ENCODE measurements at places on chromosomes 5 and 9. TPM values are rescaled to one million over a fixed set of nuclear protein-coding genes. Genes with fewer than 3 reads are reported as not detected.

DNA sequence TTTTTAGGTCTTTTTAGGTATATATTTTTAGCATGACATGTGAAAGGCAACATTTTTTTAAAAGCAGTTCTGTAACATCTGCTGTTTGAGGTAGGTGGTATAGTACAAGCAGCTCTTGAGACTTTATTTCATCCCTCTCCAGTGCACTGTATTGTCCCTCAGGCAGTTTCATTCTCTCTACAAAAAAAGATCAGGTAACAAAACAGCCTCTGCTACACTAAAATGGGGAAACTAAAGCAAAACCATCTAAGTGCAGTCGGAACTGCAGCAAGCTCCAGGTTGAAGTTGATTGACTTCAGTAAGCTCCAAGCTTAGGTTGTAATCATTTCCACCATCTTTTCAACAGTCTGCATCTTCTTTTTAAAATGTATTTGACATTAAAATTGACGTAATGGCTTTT is 195.6 kb downstream of the DEPDC1B start:
- DNase-seq, result no peak
- no peak overlapping the region for H3K27ac ChIP-seq
- no peaks in the 10 kb centered on the region for H3K27me3 ChIP-seq
- no peak overlapping the region for H3K4me3 ChIP-seq
- H3K4me1 ChIP-seq, result no peaks in the 10 kb centered on the region

DNA sequence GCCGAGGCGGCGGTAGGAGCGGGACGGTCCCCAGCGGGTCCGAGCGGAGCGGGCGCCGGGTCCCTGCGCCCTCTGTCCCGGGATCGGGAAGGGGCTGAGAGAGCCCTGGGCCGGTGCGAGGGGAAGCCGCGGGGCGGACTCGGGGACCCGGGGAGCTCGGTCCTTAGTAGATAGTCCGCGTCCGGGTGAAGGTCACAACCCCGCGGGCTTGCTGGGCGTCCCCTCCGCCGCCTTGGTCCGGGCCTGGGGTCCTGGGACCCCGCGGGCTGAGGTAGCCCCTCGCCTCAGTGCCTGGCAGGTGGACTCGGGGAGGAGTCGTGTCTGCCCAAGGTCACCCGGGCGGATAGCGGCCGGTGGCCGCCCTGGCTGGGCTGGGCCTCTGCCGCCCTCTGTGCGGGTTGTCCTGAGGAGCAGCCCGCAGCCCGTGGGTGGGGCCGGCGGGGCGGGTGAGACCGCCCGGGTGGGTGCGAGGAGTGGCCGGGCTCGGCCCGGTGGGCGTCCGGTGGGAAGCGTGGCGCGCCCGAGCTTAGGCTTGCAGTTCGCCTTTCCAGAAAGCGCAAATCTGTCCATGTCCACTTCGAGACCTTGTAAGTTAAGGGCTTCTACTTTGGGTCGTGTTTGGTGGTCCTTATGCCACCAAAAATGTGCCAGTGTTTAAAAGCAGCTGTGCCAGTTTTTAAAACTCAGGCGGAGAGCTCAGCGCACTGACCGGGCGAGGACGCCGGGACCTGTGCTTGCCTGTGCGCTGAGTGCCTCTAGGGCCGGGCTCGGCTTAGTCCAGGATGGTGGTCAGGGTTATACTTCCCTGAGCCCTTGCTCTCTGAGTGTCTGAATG is 554 bp downstream of the SDHA start:
- H3K27ac ChIP-seq, result peak overlapping the region; percentile 93
- no peaks in the 10 kb centered on the region for H3K27me3 ChIP-seq
- H3K4me3 ChIP-seq, result peak overlapping the region; percentile 98
- peak; percentile 66 for DNase-seq
- peaks cover 32% of the 10 kb centered on the region for H3K4me1 ChIP-seq
- no peaks in the 10 kb centered on the region for H3K36me3 ChIP-seq

DNA sequence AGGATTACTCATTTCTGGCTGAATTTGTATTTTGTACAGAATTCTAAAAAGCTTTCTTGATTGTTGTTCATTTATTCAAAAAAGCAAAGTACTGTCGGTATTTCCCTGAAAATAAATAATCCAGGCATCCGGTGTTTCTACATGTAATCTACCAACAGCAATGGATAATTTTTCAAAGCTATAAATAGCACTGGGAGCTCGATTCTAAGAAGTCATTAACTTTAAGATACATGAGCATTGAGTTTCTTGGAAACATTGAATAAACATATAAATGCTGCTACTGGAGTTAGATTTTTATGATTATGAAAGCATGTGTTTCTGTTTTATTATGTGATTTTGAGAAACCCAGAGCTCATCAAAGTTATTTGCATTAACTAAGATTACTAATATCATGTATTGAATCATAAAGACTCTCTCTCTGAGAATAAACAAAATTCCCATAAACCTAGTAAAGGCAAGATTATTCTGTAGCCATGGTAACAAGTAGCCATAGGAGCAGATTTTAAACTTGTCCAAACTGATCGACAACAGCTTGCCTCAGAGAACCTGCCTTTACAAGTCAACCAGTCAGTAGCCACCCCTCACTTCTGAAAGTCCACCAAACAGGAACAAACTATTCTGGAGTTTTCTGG is 197.0 kb downstream of the DRD1 start:
- no peak overlapping the region for H3K27ac ChIP-seq
- no peaks in the 10 kb centered on the region for H3K27me3 ChIP-seq
- H3K4me3 ChIP-seq, result no peak overlapping the region
- no peaks in the 10 kb centered on the region for H3K36me3 ChIP-seq
- no peaks in the 10 kb centered on the region for H3K4me1 ChIP-seq

DNA sequence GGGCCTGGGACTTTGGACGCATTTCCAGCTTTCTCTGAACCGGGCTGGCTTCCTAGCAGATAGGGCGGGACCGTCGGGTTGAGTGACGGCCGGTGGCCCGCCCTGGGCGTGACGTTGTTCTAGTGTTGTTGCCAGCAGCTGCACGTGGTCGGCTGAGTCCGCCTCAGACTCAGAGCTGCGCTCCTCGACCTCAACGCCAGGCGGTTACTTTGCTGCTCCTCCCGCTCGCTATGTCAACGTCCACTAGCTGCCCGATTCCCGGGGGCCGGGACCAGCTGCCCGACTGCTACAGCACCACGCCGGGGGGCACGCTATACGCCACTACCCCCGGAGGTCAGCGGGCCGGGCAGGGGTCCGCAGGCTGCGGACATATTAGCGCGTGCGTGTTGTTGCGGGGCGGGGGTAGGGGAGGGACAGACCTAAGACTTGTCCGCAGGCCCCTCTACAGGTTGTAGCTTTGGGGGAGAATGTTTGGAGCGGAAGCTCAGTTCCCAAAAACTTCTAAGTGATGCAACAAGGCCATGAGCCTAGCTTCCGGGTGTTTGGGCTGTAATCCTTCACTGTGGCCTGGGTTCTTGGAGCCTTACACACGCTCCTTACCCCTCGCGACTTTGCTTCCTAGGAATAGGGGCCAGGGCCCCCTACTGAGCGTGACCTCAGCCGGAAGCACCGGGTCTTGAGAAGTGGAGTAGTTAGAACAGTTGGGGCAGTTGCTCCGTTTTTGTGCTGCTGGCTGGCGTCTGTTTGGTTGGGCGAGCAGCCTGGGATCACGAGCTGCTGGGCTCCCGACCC is at the start of gene EIF4EBP3:
EIF4EBP3 (plus strand) TSS at position 155 of the 792 bp plus-strand sequence; CDS start at position 231, 76 bp downstream.
- H3K4me1 ChIP-seq, result peaks cover 9% of the 10 kb centered on the region
- no peaks in the 10 kb centered on the region for H3K27me3 ChIP-seq
- H3K27ac ChIP-seq, result peak within 1 kb of the TSS; percentile 94
- DNase-seq, result peak; percentile 98

DNA sequence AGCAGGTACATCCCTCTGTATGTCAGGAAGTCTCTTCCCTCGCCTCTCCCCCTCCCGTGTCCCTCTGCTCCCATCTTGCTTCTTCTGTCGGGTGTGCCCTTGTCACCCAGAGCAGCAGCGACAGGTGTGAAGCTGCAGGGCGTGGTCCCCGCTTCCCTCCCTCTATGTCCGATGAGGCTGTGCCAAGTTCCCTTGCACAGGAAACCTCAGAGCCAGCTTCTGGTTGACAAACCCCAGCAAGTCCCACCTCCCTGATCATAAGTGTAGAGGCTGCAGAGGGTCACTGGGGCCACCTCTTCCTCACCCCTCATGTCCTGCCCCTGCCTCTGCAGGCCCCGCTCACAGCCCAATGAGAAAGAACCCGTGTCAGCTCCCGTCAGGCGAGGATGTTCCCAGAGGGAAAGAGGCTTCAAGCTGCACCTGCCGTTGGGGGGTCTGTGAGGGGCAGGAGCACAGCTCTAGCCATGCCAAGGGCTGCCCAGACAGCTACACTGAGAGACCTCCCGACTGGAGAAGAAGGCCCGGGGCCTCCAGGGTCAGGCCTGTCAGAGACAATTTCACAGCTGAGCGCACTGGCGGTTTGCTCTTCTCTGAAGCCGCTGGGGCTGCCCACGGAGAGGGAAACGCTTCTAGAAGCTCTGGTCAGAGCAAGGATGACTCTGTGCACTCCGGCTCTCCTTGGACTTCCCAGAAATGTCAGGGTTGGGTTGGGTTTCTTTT is 73.3 kb downstream of the AK8 start:
- H3K27me3 ChIP-seq, result no peaks in the 10 kb centered on the region
- no peak overlapping the region for H3K4me3 ChIP-seq
- H3K4me1 ChIP-seq, result no peaks in the 10 kb centered on the region
- no peak for DNase-seq
- no peaks in the 10 kb centered on the region for H3K36me3 ChIP-seq
- H3K27ac ChIP-seq, result no peak overlapping the region

- H3K4me1 ChIP-seq, result no peaks in the 10 kb centered on the region
- H3K27ac ChIP-seq, result no peak overlapping the region
- DNase-seq, result no peak
- H3K36me3 ChIP-seq, result no peaks in the 10 kb centered on the region
- H3K27me3 ChIP-seq, result no peaks in the 10 kb centered on the region
These were observed 53.2 kb downstream of the FNBP1 start for GRCh38 chr9:129989740-129990139.

- H3K27me3 ChIP-seq, result no peaks in the 10 kb centered on the region
- no peaks in the 10 kb centered on the region for H3K36me3 ChIP-seq
- no peak overlapping the region for H3K4me3 ChIP-seq
- DNase-seq, result no peak
These were observed 182.5 kb upstream of the PPP1R2B start for GRCh38 chr5:156667616-156668015.

GRCh38 chr5:170846416-170846815 is 15.4 kb upstream of the RANBP17 start:
- H3K27me3 ChIP-seq, result no peaks in the 10 kb centered on the region
- H3K4me1 ChIP-seq, result no peaks in the 10 kb centered on the region
- H3K36me3 ChIP-seq, result no peaks in the 10 kb centered on the region
- no peak overlapping the region for H3K27ac ChIP-seq

GRCh38 chr5:146825033-146825432 is 53.5 kb downstream of the PPP2R2B start:
- no peak overlapping the region for H3K4me3 ChIP-seq
- no peak overlapping the region for H3K27ac ChIP-seq
- no peak for DNase-seq
- no peaks in the 10 kb centered on the region for H3K27me3 ChIP-seq

DNA sequence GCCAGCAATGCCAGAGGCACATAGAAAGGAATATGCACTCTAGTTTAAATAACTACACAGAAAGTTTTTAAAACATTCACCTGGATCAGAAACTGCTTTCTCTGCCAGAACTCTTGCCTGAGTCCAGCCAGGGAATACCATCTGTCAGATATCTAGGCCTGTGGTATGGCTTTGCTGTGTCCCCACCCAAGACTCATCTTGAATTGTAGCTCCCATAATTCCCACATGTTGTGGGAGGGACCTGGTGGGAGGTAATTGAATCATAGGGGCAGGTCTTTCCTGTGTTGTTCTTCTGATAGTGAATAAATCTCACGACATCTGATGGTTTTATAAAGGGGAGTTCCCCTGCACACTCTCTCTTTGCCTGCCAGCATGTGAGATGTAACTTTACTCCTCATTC is 41.5 kb upstream of the KCNV2 start:
- H3K36me3 ChIP-seq, result no peaks in the 10 kb centered on the region
- DNase-seq, result no peak
- no peak overlapping the region for H3K27ac ChIP-seq
- H3K27me3 ChIP-seq, result no peaks in the 10 kb centered on the region

- H3K36me3 ChIP-seq, result no peaks in the 10 kb centered on the region
- H3K27ac ChIP-seq, result no peak overlapping the region
- no peak for DNase-seq
- no peak overlapping the region for H3K4me3 ChIP-seq
These were observed 205.6 kb downstream of the GADD45G start for GRCh38 chr9:89810431-89810830.

- DNase-seq, result no peak
- H3K27me3 ChIP-seq, result no peaks in the 10 kb centered on the region
- no peaks in the 10 kb centered on the region for H3K4me1 ChIP-seq
- peak overlapping the region; percentile 84 for H3K27ac ChIP-seq
- H3K4me3 ChIP-seq, result peak overlapping the region; percentile 67
These were observed 1.9 kb upstream of the ERBIN start for GRCh38 chr5:65924366-65925043.

DNA sequence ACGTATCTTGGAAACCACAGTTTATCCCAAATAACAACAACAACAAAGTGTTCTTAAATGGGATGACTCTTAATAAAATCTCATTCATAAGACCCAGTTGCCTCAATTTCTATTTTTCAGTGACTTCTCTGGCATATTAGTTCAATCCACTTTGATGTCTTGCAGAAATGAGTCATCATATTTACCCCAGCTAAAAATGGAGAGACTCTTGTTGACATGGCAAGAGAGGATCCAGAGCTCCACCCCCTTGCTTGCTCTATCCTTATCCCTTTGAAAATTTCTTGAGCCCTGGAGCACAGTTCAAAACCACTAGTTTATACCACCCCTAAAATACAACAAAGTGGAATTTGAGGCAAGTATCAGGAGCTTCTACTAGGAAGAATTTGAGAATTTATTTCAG is 20.8 kb downstream of the VCAN start:
- H3K27me3 ChIP-seq, result no peaks in the 10 kb centered on the region
- no peaks in the 10 kb centered on the region for H3K36me3 ChIP-seq
- no peak overlapping the region for H3K27ac ChIP-seq
- no peak for DNase-seq
- no peaks in the 10 kb centered on the region for H3K4me1 ChIP-seq
- no peak overlapping the region for H3K4me3 ChIP-seq

GRCh38 chr9:130543368-130543767 is 36.0 kb upstream of the FUBP3 start:
- H3K27ac ChIP-seq, result no peak overlapping the region
- DNase-seq, result no peak
- H3K27me3 ChIP-seq, result no peaks in the 10 kb centered on the region
- H3K4me1 ChIP-seq, result no peaks in the 10 kb centered on the region

- no peaks in the 10 kb centered on the region for H3K36me3 ChIP-seq
- no peak for DNase-seq
- H3K27ac ChIP-seq, result no peak overlapping the region
- H3K4me3 ChIP-seq, result no peak overlapping the region
- H3K4me1 ChIP-seq, result no peaks in the 10 kb centered on the region
These were observed 1816.5 kb downstream of the MAT2B start for GRCh38 chr5:165321912-165322311.

GRCh38 chr5:124823380-124823779 is 76.9 kb upstream of the ZNF608 start:
- H3K4me1 ChIP-seq, result no peaks in the 10 kb centered on the region
- no peaks in the 10 kb centered on the region for H3K36me3 ChIP-seq
- no peak for DNase-seq
- H3K27ac ChIP-seq, result no peak overlapping the region

- H3K27ac ChIP-seq, result no peak overlapping the region
- no peaks in the 10 kb centered on the region for H3K36me3 ChIP-seq
- H3K27me3 ChIP-seq, result no peaks in the 10 kb centered on the region
- no peak for DNase-seq
These were observed 47.9 kb upstream of the UNC5A start for GRCh38 chr5:176762489-176762888.

Gene GRM6
- not detected for total RNA-seq

Gene DMRT3
- not detected for total RNA-seq

Gene GDA
- 42.7 TPM for total RNA-seq

Gene TXNDC8
- total RNA-seq, result not detected

Gene PRDM9
- total RNA-seq, result not detected

Gene IFT74
- total RNA-seq, result 6.2 TPM

Gene TMEM232
- 0.31 TPM for total RNA-seq

Gene HAND1
- total RNA-seq, result not detected

Data from right lobe of liver (tissue), 6 donors.